ENCODE measurements at places on chromosomes 12 and 14.

DNA sequence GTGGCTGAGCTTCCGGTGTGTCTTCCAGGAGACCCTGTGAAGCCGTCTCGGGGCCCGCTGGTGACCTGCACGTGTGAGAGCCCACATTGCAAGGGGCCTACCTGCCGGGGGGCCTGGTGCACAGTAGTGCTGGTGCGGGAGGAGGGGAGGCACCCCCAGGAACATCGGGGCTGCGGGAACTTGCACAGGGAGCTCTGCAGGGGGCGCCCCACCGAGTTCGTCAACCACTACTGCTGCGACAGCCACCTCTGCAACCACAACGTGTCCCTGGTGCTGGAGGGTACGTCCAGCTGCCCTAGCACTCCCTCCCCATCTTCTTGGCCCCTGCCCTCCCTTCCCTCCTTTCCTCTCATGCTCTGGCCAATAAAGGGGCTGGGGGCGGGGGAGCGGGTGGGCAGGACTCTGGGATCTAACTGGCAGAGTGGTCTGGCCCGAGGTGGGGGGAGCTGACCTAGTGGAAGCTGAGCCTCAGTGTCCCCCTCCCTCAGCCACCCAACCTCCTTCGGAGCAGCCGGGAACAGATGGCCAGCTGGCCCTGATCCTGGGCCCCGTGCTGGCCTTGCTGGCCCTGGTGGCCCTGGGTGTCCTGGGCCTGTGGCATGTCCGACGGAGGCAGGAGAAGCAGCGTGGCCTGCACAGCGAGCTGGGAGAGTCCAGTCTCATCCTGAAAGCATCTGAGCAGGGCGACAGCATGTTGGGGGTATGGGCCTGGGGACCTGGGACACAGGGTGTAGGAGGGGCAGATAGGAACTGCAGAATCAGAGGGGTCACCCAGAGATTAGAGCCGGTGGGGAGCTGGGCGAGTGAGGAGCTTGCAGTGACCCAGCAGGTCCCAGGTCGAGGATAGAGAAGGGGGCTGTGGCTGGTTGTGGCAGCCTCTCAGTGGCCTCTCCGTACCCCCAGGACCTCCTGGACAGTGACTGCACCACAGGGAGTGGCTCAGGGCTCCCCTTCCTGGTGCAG, 6.0 kb downstream of the ACVRL1 start:
- DNase-seq = no peak

DNA sequence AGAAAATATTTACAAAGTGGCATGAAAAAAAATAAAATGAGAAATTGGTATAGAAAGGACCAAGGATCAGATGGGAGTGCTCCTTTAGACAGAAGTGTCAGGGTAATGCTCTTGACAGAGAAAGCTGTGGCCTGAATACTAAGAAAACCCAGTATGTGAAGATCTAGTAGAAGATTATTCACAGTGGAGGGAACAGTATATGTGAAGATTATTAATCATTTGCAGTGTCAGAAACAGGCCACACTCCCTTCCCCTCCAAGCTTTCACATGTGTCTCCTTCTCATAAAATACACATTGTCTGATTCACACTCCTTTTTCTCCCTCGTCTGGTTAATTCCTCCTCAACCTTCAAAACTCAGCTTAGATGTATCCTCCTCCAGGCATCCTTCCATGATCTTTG, 41.3 kb downstream of the CAPS2 start:
- no peak for DNase-seq

- DNase-seq = no peak
Measured at GRCh38 chr14:73397810-73398209, 60.5 kb downstream of the NUMB start.

GRCh38 chr12:26016516-26016915, 58.0 kb downstream of the RASSF8 start:
- no peak for DNase-seq

- no peak for DNase-seq
Measured at GRCh38 chr12:9699269-9699897, 29.9 kb downstream of the CLEC2D start.
